ENCODE measurements at places on chromosomes 1 and 21. TPM values are rescaled to one million over a fixed set of nuclear protein-coding genes. Genes with fewer than 3 reads are reported as not detected.
A peak's percentile ranks its signal among the peaks of the same experiment; 100 is the strongest.

Gene HORMAD1
- not detected for total RNA-seq

Gene PLA2G2C
- total RNA-seq = not detected

Gene FCRL3
- total RNA-seq = not detected

Gene IL12RB2
- 0.45 TPM for total RNA-seq

Gene AVPR1B
- not detected for total RNA-seq

Gene AMPD1
- total RNA-seq = not detected

Gene RGS1
- total RNA-seq = 19.9 TPM

Gene VWA5B1
- not detected for total RNA-seq

Gene PPIAL4G
- not detected for total RNA-seq

Gene ARHGEF16
- 21.6 TPM for total RNA-seq

Gene CYP2J2
- not detected for total RNA-seq

Gene BLACAT1
- total RNA-seq = 2.8 TPM

Gene KIAA0040
- 17.3 TPM for total RNA-seq

Gene CD160
- total RNA-seq = not detected

Gene OLFML3
- total RNA-seq = 28.3 TPM

Gene NGF
- 3.2 TPM for total RNA-seq

- no peak for DNase-seq
Observed at GRCh38 chr1:7967196-7967595, 5.7 kb downstream of the PARK7 start.

- DNase-seq = no peak
Observed at GRCh38 chr1:232578651-232579195, 51.2 kb downstream of the SIPA1L2 start.

DNA sequence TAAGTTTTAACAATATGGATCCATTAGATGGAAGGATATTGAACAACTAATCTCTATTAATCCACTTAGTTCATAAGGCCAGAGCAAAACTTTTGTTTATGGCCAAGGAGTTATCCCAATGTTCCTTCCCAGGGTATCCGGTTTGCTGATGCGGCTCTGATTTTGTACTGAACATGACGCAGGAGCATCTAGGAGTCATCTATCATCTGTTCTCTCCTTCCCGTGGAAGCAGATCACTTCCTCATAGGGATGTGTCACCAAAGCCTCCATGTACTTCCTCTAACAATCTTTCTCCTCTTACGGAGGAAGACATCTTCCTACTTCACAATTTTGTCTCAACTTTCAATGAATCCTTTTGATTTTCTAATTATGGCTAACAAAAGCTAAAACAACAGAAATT is 206.6 kb downstream of the APP start:
- DNase-seq = no peak

GRCh38 chr1:78143152-78143551 is 97.4 kb downstream of the GIPC2 start:
- DNase-seq = no peak

GRCh38 chr1:2388004-2388913 is 3.1 kb downstream of the MORN1 start:
- DNase-seq = no peak

- no peak for DNase-seq
Observed at GRCh38 chr1:89556726-89557444, 32.3 kb downstream of the LRRC8B start.

- DNase-seq = no peak
Observed at GRCh38 chr21:46054451-46054881, 43.4 kb upstream of the COL6A2 start.

GRCh38 chr1:227003165-227003564 is 63.1 kb downstream of the COQ8A start:
- peak; percentile 45 for DNase-seq

GRCh38 chr1:206087091-206087490 is 30.1 kb downstream of the AVPR1B start:
- DNase-seq = no peak

GRCh38 chr1:207428783-207429182 is 25.3 kb upstream of the CR2 start:
- no peak for DNase-seq

GRCh38 chr1:236471653-236472052 is 52.1 kb upstream of the LGALS8 start:
- DNase-seq = peak; percentile 64

DNA sequence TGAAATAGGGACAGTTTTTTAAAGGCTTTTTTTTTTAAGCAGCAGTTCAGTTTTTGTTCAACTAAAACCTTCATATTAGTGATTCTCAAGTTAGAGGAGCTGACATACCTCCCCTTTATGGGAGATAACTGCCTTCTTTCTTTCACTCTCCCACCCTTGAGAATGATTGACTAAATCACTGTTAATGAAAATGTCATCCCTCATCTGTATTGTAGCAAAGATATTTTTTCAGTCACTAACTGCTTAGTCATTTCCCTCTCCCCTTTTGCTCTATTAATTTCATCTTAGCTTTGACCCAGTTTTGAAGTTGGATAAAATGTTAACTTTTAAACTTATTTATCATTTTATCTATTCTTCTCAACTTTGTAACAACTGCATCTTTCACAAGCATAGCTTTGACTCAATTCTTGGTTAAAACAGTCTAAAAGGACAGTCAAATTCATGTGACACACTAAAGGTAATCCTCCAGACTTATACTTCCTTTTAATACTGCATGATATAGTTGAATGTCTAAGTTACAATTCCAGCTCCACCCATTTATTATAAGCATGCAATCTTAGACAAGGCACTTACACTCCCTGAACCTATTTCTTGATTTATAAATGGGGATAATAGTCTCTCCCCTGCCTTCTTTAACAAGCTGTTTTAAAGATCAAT is 17.1 kb downstream of the CAPZA1 start:
- DNase-seq = no peak

- DNase-seq = no peak
Observed at GRCh38 chr1:44620072-44620471, 54.2 kb downstream of the TMEM53 start.

DNA sequence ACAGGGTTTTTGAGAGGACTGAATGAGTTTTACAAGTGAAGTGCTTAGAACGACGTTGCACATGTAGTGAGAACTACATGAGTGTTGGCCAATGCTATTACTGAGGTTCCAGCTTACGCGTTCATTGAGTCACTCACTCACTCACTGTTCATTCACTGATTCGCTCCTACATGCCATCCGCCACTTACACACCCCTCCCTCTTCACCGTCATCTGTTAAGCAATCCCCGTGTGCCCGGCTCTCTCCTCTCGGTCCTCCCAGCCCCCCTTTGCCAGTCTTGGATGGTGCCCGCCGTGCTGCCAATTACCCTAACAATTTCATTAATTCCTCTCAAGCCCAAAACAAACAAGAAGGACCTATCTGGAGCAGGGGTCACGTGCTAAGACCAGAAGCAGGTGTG is 27.3 kb upstream of the EPHA2 start:
- peak; percentile 81 for DNase-seq

GRCh38 chr1:118973032-118973431 is 15.1 kb downstream of the TBX15 start:
- no peak for DNase-seq

DNA sequence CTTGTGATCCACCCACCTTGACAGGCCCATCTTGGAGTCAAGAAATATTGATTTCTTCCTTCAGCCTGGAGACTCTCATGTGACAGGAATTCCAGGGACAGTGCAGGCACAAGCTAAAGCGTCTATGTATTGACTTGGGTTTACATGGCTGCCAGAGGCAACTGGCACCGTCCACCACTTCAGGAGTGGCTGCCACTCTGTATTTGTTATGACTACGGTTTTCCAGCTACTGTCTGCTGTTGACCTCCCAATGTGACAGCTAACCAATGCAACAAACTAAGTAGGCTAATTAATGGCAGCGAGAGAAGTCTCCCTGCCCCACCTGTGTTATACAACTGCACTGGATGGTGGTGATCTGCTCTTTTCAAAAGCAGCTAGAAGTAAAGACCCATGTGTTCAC is 56.9 kb downstream of the CD58 start:
- DNase-seq = no peak

DNA sequence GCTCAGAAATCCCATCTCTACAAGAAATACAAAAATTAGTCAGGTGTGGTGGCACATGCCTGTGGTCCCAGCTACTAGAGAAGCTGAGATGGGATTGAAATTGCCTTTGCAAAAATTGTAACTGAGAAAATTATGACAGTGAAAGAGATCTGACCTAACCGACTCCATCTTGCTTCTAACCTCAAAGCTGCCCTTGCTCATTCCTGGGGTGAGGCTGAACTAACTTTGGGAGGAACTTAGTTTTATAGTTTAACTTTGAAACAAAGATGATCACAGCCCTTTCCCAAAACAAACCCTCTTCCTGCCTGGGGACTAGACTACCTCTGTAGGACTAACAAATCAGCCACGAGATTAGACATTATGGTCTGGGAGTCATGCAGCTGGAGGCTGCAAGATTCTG is 33.8 kb upstream of the ERO1B start:
- no peak for DNase-seq

DNA sequence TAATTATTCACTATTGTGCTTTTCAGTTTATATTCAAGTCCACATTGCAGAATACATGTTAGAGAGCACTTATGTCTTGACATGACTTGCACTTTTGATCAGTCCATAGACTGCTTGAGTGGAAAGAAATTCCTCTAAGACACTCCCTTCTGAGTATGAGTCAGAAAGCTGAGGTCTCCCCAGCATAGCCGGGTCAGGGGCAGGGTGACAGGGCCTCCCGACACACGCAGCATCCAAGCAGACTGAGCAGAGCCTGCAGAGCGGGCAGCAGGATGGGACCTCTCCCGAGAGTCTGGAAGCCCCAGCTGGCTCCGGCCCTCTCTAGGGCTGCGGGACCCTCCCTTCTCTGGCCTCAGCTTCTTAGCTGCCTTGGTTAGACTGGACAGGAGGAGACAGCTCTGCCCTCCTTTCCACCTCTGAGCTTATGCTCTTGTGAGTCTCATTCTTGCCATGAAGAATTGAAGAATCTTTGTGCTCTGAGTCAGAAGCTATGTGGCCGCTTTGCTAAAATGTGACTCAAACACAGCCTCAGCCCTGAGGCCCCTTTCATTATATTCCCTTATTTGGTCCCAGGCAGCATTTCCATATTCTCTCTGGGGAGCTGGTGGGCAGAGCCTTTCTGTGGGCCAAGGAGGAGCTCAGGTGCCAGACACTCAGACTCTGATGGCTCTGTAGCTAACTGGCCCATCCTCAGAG is 11.2 kb upstream of the CAPN2 start:
- DNase-seq = peak; percentile 81

DNA sequence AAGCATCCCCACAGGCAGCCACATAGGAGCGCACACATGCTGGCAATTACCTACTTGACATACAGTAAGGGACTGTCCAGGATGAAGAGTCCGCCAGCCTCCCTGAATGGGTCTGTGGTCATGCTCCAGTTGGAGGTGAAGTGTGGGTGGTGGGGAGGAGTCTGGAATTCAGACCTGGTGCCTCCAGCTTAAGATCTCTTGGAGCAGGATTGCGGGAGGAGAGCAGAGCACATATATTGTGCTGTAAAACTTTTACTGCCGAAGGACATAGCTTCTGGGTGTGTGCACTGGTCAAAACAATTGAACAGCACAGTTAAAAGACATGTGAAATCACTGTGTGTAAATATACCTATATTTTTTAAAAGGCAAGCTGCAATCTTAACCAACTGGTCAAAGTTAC is 17.9 kb downstream of the STK40 start:
- peak; percentile 78 for DNase-seq

GRCh38 chr1:118485757-118486156 is 300.7 kb upstream of the SPAG17 start:
- DNase-seq = no peak

DNA sequence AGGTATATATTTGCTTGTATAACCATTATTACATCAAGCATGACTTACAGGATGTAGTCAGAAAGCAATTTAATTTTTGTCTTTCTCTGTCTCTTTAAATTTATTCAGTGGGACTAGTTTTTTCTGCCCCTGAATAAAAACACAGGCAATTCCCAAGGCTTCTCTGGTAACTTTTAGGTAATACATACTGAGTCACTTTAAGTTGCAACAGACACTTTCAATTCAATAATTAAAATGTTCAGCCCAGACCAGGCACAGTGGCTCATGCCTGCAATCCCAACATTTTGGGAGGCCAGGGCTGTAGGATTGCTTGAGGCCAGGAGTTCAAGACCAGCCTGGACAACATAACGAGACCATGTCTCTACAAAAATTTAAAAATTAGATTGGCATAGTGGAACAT is 12.3 kb downstream of the SLC44A3 start:
- DNase-seq = no peak

- DNase-seq = peak; percentile 97
Observed at GRCh38 chr1:43974443-43975248, at the start of gene ATP6V0B. Gene ATP6V0B, plus strand, starts transcription at chr1:43974960. Its CDS starts 81 bp downstream, at chr1:43975041.

DNA sequence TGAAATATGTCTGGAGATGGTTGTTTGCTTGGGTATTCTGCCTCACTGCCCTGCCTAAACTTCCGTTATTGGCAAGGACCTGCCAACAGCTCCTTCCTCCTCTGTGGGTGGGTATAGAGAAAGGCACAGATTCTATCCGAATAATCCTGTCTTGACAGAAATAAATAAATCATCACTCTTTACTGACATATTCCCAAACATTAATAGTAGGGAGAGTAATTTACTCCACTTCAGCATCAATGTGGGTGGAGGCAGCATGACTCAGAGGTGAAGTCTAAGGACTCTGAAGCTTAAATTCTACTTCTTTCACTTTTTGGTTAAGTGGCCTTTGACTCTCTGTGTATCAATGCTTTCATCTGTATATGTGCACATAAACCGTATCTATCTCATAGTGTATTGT is 2.9 kb downstream of the CD84 start:
- DNase-seq = no peak

- no peak for DNase-seq
Observed at GRCh38 chr1:160001440-160001839, 30.4 kb downstream of the PIGM start.

DNA sequence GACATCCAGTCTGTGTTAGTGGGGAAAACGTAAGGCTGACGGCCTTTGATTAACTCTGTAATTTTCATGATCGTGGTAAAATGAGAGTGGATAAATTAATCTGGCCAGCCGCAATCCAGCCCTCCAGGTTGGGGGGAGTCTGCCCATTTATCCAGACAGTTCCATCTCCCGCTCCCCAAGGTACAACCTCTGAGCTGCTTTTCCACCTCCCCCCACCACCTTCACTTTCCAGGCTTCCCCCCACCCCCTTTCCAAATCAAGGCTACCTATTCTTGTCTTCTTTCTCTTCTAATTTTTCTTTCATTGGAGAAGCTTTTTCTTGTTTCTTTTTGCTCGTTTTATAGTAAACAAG is 6.0 kb downstream of the MIER1 start:
- DNase-seq = no peak
